ENCODE measurements at places on chromosomes 16 and 17.
A peak's percentile ranks its signal among the peaks of the same experiment; 100 is the strongest.

- no peak for DNase-seq
Observed at GRCh38 chr16:81532491-81533174, 88.0 kb downstream of the CMIP start.

- no peak for DNase-seq
Observed at GRCh38 chr17:63435681-63436522, 10.2 kb downstream of the CYB561 start.

DNA sequence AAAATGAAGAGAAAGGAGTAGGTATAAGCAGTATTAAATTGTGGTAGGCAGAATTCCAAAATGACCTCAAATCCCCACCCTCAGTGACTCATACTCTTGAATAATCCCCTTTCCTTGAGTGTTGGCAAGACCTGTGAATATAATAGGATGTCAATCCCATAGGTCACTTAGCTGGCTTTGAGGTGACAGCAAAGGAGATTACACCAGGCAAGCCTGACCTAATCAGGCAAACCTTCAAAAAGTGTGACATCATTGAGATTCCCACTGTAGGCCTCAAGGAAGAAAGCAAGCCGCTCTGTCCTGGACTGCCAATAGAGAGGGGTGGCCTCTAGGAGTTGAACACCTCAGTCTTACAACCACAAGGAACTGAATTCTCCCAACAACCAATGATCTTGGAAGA, 535.2 kb downstream of the RBFOX1 start:
- DNase-seq, result no peak

- no peak for DNase-seq
Observed at GRCh38 chr16:4113358-4114256, 2.6 kb downstream of the ADCY9 start.

DNA sequence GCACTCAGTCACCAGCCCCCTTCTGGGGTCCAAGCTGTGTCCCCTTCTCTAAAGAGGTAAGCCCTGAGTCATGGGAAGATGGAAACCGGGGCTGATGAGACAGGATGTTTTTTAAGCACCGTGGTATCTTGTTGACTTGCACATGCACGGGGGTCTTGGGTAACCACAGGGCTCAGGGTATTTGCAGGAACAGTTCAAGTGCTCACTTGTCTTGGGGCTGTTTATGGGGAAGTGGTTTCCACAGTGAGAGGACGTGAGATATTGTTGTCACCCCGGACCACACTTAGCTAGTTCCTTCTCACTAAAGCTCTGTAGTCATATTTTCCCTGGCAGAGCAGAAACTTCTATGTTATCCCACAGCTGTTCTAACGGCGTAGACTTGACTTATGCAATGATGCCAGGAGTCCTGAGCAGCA, 7.7 kb downstream of the CCL3L1 start:
- no peak for DNase-seq

DNA sequence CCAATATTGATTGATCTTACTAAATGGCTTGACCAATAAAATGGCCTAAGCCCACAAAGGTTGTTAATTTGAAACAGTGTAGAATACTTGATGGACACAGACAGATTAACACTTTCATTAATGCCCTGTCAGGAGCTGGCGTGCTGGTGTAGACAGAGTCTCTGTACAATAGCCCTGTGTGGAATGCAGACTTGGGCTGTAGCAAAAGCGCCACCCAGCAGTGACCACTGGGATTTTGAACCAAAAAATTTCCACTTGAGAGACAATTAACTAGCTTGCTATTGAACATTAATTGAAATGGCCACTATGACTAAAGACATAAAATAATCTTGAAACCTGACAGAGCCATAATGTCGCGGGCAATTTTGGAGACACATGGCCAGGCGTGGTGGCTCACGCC, 19.7 kb upstream of the GUCY2D start:
- no peak for DNase-seq

DNA sequence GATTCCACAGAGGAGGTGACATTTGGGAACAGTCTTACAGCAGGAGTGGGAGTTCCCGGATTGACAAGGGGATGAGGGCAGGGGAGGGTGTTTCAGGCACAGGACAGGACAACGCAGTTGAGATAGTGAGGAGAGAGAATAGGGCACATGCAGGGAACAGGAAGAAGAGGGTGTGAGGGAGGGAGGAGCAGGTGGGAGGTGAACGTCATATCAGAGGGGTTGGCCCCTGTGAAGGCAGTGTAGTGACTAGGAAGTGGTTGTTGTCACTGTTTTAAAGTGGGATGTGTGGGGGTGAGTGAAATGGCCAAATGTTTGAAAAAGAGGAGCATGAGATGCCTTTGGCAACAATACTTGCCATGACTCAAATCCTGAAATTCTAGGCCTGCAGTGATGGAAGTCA, 12.2 kb downstream of the PRKCB start:
- no peak for DNase-seq

GRCh38 chr16:57593021-57593420, 35.4 kb upstream of the ADGRG1 start:
- no peak for DNase-seq

GRCh38 chr17:35778641-35779196, 16.7 kb downstream of the MMP28 start:
- DNase-seq, result no peak

DNA sequence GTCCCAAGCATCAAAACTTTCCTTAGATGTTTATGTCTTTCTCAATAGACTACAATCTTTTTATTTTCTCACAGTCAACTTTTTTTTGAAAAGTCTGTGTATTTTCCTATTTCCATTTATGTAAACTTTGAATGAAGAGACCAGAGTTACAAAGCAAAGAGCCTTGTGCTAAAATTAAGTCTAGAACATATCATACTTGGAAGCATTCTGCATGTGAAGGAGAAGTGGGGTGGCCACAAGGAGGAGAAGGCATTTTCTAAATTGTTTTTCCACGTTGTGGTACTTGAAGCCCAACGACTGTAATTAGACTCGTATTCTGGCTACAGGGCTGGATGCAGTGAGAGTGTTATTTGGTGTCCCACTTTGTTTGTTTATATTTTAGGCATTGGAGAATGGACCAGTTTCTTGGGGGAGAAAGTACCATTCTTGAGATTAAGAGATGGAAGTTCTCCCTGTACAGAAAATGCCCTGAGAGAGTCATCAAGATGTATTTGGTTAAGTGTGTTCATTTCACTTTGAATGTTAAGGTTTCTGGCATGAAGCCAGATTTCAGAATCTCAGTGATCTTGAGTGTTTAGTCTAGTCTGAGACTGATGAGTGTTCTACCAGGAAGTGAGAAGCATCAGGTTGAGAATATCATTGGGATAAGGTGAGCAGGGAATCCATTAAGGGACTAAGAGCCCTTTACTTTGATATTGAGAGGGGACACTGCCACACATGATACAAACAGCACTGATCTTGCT, 71.6 kb downstream of the MAP2K6 start:
- DNase-seq, result no peak

DNA sequence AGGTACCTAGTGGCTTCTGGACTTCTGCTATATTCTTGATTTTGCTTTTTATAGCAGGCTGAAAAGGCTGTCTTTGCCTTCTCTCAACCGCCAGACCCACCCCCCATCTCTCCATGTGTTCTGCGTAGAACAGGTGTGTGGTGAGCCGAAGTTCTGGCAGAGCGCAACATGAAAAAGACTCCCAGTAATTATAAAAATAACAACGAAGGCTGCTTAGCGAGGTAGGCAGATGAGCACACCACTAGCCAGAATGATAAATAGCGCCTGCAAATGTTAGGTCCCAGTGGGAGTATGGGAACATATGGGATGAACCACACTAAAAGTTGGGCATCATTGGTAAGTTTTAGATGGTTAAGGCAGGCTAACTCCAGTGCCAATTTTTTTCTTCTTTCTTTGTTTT, 14.0 kb upstream of the RBFOX1 start:
- no peak for DNase-seq

GRCh38 chr16:78505544-78506366, 406.3 kb downstream of the WWOX start:
- DNase-seq, result no peak

DNA sequence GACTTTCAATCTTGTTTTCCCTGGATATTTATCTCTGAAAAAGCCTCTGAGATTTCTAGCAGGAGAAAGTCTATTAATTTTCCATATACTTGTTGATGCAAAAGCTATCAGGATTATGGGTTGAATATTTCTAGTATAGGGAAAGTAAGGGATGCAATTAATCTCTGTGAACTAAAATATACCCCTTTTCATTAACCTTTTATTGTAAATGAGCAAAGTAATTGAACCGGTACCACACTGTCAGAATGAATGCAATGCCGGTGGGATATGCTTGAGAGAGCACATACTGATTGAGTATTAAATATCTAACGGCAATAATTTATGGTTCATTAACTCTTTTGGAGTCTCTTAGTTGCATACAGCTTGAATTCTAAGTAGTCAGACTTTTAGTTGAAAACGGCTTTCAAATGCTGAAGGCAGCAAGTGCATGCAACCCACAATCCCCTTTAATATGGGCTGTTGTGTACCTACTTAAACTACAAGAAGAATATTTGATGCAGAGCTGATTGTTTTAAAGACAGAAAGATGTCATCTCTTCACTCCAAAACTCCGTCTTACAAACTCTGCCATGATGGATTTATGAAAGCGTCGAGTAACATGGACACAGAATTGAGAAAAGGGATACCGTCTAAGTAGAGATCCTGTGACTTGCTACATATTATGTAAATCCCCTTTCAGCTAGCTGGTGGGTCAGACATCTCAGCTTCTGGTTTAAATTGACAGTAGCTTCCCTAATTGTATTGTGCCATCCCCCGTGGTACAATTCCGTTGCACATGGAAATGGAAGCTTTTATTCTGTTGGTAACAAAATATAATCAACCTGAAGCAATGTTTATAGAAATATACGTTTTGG, 141.3 kb upstream of the CDH8 start:
- no peak for DNase-seq

- DNase-seq, result no peak
Observed at GRCh38 chr16:74218871-74219270, 77.7 kb upstream of the PSMD7 start.

GRCh38 chr17:70168977-70169708, at the start of gene KCNJ2:
KCNJ2 (plus strand) TSS chr17:70169532; CDS start chr17:70175040, 5,508 bp downstream.
- DNase-seq, result peak; percentile 92

GRCh38 chr16:3062553-3062952, 2.9 kb upstream of the IL32 start:
- DNase-seq, result no peak

GRCh38 chr16:88502776-88503280, 49.7 kb downstream of the ZFPM1 start:
- no peak for DNase-seq

GRCh38 chr17:70794738-70795137, 625.4 kb downstream of the KCNJ2 start:
- no peak for DNase-seq

DNA sequence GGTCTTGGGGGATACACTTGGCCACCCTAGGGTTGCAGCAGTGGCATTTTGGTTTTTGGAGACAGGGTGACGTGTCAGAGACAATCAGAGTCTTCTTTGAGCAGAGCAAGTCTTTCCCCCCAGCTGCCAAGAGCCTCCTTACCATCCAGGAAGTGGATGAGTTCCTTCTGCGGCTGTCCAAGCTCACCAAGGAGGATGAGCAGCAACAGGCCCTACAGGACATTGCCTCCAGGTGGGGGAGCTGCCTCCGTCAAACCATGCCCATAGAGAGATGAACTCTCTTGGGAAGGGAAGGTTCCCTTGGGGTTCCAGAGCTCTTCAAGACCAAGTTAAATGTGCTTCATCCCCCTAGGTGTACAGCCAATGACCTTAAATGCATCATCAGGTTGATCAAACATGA, 11.3 kb downstream of the LIG3 start:
- no peak for DNase-seq

DNA sequence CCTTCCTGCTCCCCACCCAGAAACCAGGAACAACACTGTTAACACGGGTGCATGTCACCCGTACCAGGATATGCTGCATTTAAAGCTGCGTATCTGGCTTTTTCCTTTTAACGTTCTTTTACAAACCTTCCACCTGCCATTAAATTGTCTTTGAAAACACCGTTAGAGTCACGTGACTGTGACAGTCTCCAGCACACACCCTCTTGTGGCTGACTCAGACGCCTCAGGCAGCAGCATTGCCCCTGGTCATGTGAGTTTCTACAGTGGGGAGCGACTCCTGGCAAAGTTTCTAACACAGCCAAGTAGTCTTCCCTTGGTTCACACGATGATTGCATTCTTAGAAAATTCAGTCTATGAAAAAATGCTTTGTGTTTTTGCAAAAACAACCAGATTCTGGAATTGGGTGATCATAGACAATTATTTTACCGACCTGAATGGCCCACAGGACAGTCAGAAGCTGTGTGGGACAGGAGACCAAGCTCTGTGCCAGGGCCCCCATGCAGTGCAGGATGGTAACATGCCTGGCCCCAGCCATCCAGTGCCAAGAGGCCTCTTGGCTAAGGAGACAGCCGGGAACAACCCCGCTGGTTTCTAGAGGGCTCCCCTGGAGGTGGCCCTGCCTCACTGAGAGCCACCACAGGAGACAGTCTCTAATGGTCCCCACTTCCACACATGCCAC, 199.1 kb downstream of the KATNIP start:
- peak; percentile 67 for DNase-seq

DNA sequence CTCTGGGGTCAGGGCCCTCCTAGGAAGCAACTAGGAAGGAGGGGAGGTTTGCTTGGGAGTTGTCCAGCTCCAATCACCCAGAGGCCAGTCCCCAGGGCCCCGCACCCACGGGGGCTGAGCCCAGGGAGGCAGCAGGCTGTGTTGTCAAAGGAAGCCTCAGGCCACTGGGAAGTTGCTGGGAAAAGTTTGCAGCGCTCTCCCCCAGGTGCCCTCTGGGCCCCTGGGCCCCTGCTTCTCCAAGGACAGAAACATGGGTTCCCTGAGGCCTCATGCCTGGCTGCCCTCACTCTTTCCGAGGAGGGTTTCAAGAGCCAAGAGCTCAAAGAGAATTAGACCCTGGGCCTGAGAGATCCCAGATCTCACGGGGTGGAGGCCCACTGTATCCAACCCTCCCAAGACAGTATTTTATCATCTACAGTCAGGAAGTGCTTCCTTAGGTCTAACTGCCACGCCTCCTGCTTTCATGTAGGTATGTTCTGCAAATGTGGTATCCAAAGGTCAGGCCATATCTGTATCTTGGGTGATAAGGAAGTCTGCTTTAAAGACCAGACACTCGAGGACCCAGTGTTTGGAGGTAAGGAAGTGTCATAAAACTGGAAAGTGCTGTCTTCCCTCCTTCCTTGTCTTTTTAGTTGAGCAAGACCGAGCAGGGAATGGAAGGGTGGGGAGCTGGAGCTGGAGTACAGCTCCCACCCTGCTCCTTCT, 44.2 kb upstream of the ZNF423 start:
- no peak for DNase-seq

GRCh38 chr17:41799366-41799765, 12.4 kb downstream of the P3H4 start:
- no peak for DNase-seq

DNA sequence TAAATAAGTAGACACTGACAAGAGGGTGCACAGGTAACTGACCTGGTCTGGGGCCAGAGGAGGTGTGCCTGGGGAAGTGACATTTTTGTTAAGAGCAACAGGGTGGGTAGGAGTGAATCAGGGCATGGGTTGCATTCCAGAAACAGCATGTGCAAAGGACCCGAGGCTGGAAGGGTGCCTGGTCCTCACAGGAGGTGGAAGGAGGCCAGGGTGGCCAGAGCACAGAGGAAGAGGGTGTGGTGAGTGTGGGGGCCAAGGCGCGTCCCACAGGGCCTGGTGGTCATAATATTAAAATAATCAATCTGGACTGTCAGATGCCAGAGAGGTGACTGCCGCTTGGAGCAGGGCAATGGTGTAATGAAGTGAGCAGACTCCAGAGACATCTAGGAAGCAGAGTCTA, 14.3 kb downstream of the ARHGAP23 start:
- no peak for DNase-seq

GRCh38 chr17:66551839-66552238, 249.4 kb downstream of the PRKCA start:
- no peak for DNase-seq

Data from HEK293T (cell line).